NCI-H510A treated with DMSO at 0.1 percent for 48 hours (cell line): ENCODE measurements at places on chromosomes 2 and 18.

- DNase-seq, result no peak
These were observed 135.9 kb downstream of the ACKR3 start for GRCh38 chr2:236705295-236706105.

GRCh38 chr2:100054426-100054825, 88.0 kb downstream of the AFF3 start:
- DNase-seq, result no peak

GRCh38 chr2:7803515-7803914, 878.3 kb upstream of the ID2 start:
- DNase-seq, result no peak

- DNase-seq, result no peak
These were observed 25.5 kb downstream of the PIAS2 start for GRCh38 chr18:46891742-46892214.

DNA sequence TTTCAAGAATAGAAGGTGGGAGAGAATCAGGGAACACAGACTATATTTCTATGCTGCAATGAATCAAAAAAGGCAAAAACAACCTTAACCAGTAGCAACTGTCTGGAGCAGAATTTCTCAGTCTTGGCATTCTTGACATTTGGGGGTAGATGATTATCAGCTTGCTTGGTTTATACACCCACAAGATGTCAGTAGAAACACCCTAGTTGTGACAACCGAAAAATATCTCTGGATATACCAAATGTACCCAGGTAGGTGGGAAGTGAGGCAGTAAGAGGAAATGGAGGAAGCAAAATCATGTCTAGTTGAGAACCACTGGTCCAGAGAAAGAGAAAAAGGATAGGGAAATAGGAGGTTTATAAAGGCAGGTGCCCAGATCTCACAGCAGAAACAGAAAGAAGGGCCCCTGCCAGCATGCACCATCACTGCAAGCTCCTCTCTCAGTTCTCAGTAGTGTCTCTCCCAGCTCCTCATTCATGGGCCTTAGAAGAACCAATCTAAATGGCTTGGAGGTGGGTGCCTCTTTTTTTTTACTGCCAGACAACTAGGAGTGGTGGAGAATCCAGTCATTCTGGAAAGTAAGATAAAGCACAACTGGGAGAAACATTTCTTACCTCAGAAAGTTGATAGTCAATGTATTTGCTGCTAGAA, 50.4 kb downstream of the MBD2 start:
- DNase-seq, result no peak

DNA sequence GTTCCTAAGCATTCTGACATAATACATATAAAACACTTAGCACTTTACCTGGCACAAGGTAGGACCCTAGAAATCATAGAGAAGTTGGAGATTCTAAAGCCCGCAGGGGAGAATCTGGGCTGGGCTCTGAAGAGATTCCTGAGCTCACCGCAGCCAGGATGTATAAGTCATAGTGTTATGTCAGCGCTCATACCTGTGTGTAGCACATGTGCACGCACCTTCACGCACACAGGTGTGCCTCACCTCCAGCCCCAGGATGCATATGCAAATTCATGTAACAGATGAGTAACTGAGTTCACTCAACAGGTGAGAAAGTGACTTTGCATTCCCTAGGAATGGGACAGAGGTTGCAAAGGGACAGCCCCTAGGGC, 7.9 kb upstream of the SDC1 start:
- no peak for DNase-seq

- no peak for DNase-seq
These were observed 27.1 kb downstream of the ST3GAL5 start for GRCh38 chr2:85861650-85862049.

GRCh38 chr18:12911929-12912703, 28.1 kb upstream of the PTPN2 start:
- DNase-seq, result no peak

GRCh38 chr2:3466966-3467365, 52.4 kb downstream of the ADI1 start:
- no peak for DNase-seq

- no peak for DNase-seq
These were observed 156.9 kb downstream of the CTNNA2 start for GRCh38 chr2:79669714-79670113.

DNA sequence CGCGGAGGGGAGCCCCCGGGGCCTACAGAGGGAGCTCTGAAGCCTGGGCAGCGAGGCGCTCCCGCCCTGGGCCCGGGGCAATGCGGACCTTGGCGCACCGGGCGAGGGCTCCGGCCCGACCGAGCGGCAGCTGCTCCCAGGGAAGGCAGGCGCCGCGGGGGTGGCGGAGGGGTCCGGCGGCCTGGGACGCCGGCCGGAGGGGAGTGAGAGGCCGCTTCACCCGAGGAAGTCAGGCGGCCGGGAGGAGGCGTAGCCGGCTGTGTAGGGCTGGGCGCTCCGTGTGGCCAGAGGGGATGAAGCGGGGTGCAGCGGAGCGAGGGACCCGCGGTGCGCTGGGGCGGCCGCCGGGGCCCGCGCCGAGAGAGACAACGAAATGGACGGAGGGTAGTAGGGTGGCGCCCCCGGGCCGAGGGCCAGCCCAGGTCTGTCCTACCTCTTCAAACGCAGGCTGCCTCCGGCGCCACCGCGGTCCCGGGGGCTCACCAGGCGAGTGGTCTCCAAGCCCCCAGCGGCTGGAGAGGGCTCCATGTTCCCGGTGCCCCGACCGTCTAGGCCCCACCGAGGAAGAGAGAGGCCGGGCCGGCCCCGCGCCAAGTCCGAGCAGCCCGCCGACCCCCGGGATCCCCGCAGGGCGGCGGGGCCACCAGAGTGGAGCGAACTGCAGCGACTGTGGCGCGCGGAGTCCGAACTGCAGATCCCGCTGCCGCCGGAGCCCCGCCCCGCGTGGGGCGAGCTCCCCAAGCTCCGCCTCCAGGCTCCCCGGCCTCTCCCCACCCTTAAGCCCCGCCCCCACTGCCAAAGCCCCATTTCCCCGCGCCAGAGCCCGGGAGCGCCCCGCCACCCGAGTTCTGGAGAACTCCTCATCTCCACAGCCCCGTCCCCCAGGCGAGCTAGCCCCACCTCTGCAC, at the start of gene SLC30A3:
Gene SLC30A3 (minus strand): TSS at position 669 of the 908 bp plus-strand sequence. CDS start 141 bp downstream, at position 528.
- DNase-seq, result peak; percentile 22

- DNase-seq, result no peak
These were observed 62.5 kb upstream of the LPIN2 start for GRCh38 chr18:3075491-3075890.

DNA sequence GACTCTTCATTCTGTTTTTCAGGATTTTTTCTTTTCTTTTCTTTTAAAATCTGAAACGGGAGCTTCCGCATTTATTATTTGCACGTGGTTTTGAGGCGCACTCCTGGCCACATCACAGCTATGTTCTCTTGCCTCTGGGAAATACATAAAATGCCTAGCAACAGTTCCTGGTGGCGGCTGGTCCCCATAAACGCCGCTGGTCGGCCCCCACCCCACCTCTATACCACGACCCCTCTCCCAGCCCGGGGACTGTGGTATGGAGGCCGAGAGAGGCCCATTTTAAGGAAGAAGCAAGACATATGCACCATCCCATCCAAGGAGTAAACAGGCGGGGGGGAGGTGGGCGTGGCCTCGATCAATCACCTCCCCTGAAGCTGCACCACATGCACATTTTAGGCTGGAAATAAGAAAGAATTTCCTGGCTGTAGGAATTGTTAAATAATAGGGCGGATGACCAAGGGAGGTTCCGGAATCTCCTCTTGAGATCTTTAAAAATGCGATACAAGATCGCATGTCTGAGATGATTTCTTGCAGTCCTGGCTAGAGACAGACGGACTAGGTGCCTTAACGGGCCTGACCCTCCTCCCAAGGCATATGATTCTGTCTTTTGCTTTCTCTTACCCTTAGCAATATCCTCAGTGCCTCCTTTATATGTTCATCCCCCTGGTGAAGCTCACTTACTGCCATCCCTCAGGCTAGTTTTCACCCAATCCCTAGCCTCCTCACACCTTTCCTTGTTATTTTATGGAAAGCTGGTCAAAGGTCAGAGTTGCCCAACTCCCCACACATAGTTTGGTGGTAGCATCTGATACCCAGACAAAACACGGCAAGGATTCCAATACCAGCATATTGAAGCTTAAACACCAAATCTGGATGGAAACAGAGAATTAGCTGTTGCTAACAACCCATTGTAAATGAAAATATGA, 82.4 kb downstream of the BCL2 start:
- no peak for DNase-seq

GRCh38 chr18:79360933-79361332, 34.8 kb upstream of the NFATC1 start:
- DNase-seq, result no peak
